ENCODE measurements at places on chromosomes 13 and 19.

DNA sequence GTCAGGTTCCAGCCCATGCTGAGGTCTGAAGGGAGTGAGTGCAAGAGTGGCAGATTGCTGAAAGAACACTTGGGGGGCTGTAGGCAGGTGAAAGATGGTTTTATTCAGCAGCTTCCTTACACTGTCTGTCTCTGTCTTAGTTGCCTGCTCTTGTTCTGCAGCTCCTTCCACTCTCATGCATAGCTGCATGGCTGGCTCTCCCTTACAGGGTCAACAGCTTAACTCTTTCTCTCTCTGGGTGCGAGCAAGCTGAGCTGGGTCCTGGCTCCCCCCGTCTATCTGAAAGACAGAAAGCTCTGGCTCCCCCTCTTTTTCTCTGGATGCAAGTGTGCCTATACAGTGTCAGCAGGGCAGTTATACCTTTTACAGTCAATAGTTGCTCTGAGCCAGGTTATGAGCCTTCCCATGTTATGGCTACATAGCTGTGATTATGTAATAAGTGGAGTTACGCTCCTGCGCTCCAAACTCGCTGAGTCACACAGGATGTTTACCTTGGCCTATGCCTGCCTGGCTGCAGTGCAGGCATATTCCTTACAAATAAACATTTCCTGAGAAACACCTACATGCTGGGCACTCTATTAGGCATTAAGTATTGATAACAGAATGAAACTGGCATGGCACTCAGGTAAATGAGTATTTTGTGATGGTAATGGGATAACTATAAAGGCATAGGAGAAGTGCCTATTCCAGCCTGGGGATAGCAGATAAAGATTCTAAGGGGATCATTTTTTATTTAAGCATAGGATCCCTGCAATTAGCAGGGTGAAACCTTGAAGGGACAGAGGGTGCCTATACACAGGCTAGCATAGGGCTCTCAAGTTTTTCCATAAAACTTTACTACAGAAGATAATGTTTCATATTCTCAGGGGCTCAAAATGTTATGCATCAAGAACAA lies 826.9 kb upstream of the PCDH9 start:
- no peak for DNase-seq

DNA sequence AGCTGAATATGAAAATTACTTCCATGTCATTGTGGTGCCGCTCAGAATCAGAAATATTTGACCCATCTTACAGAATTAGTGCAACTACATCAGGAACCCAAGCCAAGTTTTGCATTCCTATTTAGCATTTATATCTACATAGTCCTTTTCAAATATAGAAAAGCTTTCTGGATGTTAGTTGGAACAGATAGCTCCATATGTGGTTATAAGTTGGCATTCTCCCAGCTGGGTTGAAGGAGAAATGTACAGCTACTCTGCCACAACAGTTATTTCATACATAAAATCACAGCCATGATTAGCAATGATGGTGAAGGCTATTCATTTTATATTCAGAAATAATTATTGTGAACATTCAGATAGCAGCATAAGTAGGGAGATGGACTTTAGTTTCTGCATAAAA lies 28.2 kb downstream of the HPN start:
- no peak for DNase-seq

DNA sequence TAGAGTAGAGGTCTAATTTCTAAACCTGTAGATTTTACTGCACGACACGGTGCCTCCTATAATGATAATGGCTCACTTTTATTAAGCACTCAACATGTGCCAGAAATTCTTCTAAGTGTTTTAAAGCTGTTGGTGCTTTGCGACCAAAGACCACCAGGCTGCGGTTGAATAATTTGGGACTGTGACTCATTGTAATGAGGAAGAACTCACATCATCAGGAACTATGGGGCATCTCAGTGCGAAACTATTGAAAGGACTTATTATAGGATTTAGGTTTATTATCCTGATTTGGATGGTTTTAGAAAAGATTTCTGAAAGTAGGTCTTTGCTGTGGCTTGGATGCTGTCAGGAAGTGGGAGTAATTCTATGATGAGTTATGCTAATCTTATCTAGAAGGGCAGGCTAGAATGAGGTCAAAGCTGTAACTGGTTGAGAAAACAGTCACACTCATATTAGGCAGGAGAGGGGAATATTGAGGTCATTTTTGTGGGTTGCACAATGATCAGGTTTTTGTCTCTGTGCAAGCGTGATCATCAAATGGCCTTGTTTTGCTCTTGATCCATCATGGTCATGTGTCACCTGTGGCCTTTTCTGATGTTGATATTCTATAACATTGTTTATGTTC lies 266.8 kb downstream of the PCDH20 start:
- DNase-seq, result no peak

- DNase-seq, result no peak
Measured at GRCh38 chr13:24348385-24348784, 39.0 kb downstream of the C1QTNF9 start.

DNA sequence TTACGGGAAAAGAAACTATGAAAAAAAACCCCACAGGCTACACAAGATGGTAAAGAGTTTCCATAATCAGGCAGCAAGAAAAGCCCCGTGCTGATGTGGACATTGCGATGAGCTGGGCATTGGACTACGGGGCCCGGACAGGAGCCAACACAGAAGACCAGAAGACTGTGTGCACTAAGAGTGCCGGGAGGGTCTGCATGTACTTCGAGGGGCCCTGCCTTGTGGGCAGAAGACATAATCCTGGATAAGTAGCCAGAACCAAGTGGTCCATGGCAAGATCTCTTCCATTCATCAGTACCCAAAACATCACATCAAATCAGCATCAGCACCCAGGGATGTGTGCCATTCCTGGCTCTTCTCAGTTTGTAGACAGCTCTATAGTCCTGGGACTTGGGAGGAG lies 317.8 kb downstream of the FGF9 start:
- DNase-seq, result no peak

DNA sequence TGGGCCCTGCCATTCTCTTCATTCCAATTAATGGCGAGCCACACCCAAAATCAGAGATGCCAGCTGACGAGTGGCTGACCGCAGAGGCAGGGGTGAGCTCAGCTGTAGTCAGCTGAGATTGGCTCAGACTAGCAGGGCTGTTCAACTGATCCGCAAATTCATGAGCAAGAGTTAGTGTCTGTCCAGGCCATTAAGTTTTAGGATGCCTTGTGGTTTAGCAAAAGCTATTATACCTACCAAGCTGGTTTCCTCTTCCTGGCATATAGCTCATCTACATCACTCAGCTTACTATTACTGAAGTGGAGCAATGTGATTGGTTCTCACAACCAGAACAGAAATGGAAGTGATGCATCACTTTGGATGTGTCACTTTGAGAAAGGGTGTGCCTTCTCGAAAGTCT lies 148.7 kb downstream of the NALCN start:
- DNase-seq, result no peak

GRCh38 chr19:47111682-47112165 lies 1.9 kb downstream of the ZC3H4 start:
- no peak for DNase-seq

DNA sequence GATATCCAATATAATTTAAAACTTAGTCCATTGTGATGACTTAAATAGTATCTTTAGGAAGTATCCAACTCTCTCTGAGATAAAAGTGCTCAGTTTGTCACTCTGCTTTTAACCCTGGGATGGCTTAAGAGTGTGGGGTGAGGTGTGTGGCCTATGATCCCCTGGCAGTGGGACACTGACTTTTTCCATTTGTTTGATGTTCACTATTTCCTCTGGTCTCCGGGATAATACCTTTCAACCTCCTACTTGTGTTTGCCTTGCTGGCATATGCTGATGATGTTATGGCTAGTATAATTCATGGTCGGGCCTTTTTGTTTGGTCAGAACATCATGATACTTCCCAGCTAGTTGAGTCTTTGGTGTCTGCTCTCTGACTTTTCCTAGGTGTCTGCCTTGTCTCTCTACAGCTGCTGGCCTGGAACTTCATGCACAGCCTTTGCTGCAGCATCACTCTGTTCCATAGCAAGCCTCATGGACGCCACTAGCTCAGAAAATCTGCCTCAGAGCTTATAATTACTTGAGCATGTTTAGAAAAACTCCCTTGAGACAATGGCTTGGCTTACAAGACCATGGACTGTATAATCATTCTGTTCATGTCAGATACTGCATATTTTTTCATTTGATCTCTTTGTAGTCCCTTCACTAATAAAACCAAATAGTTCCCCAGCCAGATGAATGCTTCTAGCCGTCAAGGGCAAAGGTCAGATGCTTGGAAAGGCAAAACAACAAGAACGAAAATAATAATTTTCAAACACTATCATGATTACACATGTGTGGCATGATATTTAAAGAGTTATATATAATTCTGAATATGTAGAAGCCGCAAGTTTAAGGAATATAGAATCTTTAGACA lies 75.2 kb downstream of the WDFY2 start:
- no peak for DNase-seq

GRCh38 chr19:7522072-7522922 lies at the start of gene MCOLN1:
TSS of gene MCOLN1 (plus strand) at chr19:7522624. CDS start at chr19:7522751, 127 bp downstream.
- DNase-seq, result peak; percentile 100

DNA sequence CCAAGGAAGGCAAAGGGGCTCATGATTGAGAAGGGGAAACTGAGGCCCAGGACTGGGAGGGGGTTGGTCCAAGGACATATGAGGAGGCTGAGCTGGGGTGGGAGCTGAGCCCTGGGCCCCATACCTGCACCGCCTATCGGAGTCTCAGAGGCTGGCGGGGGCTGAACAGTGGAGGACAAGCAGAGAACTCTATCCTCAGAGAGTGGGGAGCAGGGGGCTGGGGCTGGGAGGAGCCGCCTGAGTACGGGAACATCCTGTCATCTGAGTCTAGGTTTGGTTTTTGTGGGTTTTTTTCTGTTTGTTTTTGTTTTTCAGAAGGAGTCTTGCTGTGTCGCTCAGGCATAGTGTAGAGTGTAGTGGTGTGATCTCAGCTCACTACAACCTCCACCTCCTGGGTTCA lies 6.2 kb downstream of the ARRDC2 start:
- no peak for DNase-seq

GRCh38 chr19:55075371-55075998 lies at the start of gene EPS8L1:
TSS of gene EPS8L1 (plus strand) at chr19:55075869. CDS start at chr19:55076445, 576 bp downstream.
- no peak for DNase-seq

DNA sequence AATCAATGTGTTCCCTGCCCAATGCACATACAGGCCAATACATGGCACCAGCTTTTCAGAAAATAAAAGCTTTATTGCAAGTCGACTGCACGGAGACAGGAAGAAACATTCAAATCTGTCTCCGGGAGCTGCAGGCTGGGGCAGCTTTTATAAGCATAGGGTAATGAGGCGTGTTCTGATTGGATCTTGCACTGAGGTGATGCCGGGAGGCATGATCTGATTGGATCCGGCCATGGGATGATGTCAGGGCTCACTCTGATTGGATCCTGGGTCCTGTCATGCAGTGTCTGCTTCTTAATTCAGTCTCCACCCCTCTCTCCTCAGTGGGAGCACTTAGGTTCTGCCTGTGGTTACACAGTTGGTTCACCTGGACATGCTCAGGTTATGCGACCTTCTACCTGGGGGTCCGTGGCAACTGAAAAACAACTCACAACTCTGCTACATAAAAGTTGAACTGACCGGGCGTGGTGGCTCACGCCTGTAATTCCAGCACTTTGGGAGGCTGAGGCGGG lies 11.8 kb upstream of the FBN3 start:
- no peak for DNase-seq

DNA sequence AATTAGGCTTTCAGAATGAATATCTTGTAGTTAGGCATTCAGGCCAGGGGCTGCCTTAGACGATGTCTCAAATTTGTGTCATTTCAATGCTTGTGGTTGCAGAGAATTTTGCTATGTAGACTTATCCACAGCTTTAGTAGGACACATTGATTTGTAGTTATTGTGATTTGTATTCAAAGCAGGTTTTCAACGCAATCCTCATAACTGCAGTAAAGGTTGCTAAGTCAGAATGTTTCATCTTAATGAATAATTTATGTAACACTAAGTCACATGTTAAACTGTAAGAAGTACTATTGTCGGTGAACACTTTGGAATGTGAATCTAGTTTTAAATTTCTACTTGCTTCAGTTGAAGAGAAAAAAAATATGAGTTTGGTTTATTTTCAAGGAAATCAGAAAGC lies 1117.2 kb upstream of the SPRY2 start:
- DNase-seq, result no peak

- DNase-seq, result no peak
Measured at GRCh38 chr19:49921871-49922795, 6.9 kb upstream of the ATF5 start.

DNA sequence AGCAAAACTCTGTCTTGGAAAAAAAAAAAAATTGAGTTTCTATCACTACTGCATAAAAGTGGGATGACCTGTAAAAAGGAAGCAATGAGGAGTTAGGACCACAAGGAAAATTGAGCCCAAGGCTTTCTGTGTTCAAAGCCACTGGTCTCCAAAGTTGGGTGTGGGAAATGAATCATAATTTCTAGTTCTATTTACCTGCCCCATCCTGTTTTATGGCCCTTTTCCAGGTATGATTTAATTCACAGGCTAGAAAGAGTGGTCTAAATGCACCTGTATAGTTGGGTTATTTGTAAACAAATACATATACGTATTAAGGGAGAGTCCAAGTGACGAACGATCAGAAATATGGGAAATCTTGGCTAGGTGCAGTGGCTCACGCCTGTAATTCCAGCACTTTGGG lies 5.9 kb upstream of the DCAF15 start:
- no peak for DNase-seq

- no peak for DNase-seq
Measured at GRCh38 chr19:43481701-43482100, 16.3 kb upstream of the LYPD3 start.

DNA sequence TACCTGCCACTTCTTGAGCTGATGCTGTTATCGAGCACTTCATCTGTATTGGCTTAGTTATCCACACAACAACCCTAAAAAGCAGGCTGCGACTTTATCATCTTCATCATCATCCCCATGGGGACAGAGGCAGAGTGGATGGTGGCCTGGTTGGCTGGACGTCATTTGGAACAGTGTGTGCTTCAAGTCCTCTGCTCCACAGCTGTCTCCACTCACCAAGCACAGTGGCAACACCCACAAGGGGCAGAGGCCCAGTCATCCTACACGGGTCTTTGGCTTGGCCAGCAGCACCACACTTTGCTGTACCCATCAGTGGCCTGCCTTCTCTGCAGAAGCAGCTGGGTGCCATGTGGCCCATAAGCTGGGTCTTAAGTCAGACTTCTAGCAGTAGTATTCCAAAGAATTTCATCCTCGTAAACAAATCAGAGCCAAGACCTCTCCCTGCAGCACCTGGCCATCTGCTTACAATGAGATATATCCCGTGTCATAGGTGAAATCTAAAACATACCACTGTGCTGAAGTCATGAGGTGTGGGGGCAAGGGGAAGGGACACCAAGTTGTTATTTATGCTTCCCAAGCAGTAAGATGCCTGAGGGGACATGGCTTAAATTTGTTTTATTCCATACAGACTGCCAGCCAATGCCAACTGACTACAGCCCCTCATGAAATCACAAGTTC lies 47.9 kb upstream of the EPHX3 start:
- DNase-seq, result no peak

DNA sequence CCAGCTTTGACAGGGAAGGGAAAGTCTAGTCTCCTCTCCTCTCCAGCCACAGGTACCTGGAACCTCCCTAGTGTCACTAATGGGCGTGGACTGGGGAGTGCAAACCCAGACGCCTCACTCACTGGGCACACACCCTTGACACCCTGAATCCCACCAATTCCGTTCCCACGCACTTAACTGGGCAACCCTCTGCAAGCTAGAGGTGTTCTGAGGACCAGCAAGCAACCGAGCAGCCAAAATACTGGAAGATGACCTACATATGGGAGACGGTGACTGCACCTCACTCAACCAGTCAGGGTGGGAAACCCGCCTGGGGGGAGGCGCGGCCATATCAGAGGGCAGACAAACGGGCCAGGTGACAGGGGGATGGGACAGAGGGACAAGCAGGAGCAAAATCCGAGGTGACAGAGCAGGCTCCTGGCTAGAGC lies 991 bp downstream of the ABHD17A start:
- DNase-seq, result no peak
